ENCODE measurements at places on chromosomes 16 and 17. TPM values are rescaled to one million over a fixed set of nuclear protein-coding genes. Genes with fewer than 3 reads are reported as not detected.

ITGA2B gene
- polyA plus RNA-seq: 6.0 TPM

MAPT gene
- polyA plus RNA-seq: 100 TPM

E4F1 gene
- 20.0 TPM for polyA plus RNA-seq

TBX2 gene
- 14.8 TPM for polyA plus RNA-seq

IL17C gene
- polyA plus RNA-seq: 0.75 TPM

TMEM235 gene
- not detected for polyA plus RNA-seq

GRIN2C gene
- 7.7 TPM for polyA plus RNA-seq

CCL23 gene
- 1.3 TPM for polyA plus RNA-seq

RDM1 gene
- 19.3 TPM for polyA plus RNA-seq

HCRT gene
- polyA plus RNA-seq: not detected

HSDL1 gene
- 29.0 TPM for polyA plus RNA-seq

CTRB1 gene
- not detected for polyA plus RNA-seq

TP53TG3F gene
- polyA plus RNA-seq: 0.96 TPM

ADAP2 gene
- 7.1 TPM for polyA plus RNA-seq

ATP1B2 gene
- 10.1 TPM for polyA plus RNA-seq

HSD11B2 gene
- 11.5 TPM for polyA plus RNA-seq

CMTM1 gene
- polyA plus RNA-seq: 103 TPM

KRT33B gene
- polyA plus RNA-seq: not detected

TBC1D3K gene
- polyA plus RNA-seq: 1.4 TPM

KRT38 gene
- polyA plus RNA-seq: not detected

SLFN13 gene
- polyA plus RNA-seq: 2.5 TPM

KRT9 gene
- 0.29 TPM for polyA plus RNA-seq

SMIM5 gene
- 1.9 TPM for polyA plus RNA-seq

CRYM gene
- polyA plus RNA-seq: 11.1 TPM

KRTAP4-4 gene
- polyA plus RNA-seq: not detected

UBE2I gene
- 143 TPM for polyA plus RNA-seq

UNC13D gene
- 10.2 TPM for polyA plus RNA-seq

RBL2 gene
- polyA plus RNA-seq: 117 TPM

TRPV2 gene
- 7.6 TPM for polyA plus RNA-seq

KRTAP9-4 gene
- polyA plus RNA-seq: not detected

TVP23A gene
- 1.7 TPM for polyA plus RNA-seq

GCGR gene
- 0.88 TPM for polyA plus RNA-seq

LPCAT2 gene
- polyA plus RNA-seq: 8.5 TPM

KCNJ16 gene
- polyA plus RNA-seq: 3.7 TPM

PHF12 gene
- polyA plus RNA-seq: 38.8 TPM

ZP2 gene
- 0.18 TPM for polyA plus RNA-seq

DHRS11 gene
- 38.3 TPM for polyA plus RNA-seq

MYLK3 gene
- 18.4 TPM for polyA plus RNA-seq

GPR179 gene
- 0.61 TPM for polyA plus RNA-seq

GRAP gene
- 13.2 TPM for polyA plus RNA-seq

TNP2 gene
- polyA plus RNA-seq: 38.4 TPM

ESRP2 gene
- polyA plus RNA-seq: 30.6 TPM

SOX9 gene
- polyA plus RNA-seq: 80.0 TPM

CCDC200 gene
- 91.1 TPM for polyA plus RNA-seq

Measured in testis (tissue), 5 donors.